ENCODE measurements at places on chromosomes 3 and 15.

- no peak for DNase-seq
Measured at GRCh38 chr15:90141646-90142045, 39.4 kb upstream of the IDH2 start.

- DNase-seq: no peak
Measured at GRCh38 chr3:110165753-110166152, 828.4 kb upstream of the DPPA4 start.

DNA sequence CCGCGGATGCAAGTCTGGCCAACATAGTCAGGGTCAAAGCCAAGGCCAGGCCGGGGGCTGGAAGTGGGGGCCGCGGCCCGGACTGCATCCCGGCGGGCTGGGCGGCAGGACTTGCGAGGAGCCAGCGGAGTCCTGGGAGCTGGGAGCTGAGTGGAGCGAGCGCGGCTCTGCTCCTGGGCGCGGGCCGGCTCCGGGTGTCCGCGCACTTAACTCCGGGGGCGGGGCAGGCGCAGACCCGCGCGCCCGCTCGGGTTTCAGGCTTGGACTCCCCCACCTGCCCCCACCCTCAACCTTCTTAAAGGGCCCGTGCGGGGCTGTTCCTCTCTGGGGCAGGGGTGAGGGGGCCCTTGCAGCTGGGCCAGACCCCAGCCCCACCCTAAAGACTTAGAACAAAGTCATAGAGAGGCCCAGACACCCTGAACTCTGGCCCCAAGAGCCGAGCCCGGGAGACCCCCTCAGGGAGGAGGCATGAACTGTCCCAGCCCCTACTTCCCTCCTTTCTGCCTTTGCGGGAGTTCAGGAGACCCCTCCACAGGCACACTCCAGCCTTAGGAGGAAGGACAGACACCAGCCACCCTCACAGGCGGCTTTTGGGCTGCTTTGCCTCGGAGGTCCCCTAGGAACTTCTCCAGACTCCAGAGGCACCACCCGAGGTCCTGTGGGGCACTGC lies at the start of gene CSPG4:
TSS of gene CSPG4 (minus strand) at position 181 of the 670 bp plus-strand sequence. CDS start at position 88, 93 bp downstream.
- DNase-seq: no peak

- DNase-seq: no peak
Measured at GRCh38 chr15:53982876-53983275, 4.6 kb downstream of the UNC13C start.

DNA sequence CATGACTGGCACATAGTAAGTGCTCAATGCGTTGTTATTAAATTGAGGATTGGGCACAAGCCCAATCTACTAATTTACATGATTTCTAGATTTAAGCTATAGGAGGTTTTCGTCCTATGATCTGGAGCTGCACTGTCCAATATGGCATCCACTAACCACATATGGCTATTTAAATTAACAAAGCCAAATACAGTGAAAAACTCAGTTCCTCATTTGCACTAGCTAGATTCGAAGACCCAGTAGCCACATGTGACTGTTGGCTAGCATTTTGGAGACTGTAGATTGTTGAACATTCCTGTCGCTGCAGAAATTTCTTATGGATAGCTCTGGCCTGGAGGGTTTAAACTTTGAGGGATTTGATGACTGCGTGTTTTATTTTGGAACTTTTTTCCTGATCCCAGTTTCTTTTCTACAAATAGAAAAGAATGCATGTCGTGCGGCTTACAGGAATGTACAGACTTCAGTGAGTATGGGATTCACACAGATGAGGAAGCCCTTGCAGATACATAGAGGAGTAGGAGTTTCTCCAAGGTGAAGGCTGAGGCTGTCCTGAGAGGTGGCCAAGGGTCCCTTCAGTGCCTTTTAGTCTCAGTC lies 82.8 kb downstream of the SLCO3A1 start:
- DNase-seq: no peak

DNA sequence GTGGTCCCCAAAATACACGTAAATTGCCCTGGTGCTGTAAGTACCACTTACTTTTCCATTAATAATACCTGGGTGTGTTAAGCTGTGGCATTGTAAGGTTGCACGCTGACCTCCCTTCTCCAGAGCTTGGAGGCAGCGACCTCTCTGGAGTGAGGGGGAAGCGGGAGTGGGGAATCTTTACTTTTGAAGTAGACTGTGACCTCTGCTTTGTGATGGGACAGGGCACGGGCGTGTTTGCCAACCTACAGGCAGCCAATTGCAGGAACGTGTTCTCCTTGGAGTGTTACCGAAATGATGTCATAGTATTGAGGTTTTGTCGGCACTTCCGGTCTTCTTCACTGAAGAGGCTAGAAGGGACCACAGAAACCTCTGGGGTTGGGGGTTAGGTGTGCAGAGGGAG lies 227.3 kb upstream of the C2CD4B start:
- DNase-seq: no peak

DNA sequence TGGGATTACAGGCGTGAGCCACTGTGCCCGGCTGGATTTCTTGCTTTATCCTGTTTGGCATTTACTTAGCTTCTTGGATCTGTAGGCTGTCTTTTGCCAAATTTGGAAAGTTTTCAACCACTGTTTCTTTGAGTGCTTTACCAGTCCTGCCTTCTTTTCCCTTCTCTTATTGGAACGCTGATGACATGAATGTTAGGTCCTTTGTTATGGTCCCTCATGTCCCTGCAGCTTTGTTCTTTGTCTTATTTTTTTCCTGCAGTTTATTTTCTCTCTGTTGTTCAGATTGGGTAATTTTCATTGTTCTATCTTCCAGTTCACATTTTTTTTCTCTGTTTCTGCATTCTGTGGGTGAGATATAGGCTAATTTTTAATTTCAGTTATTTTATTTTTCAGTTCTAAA lies 25.0 kb downstream of the SH3GL3 start:
- no peak for DNase-seq

DNA sequence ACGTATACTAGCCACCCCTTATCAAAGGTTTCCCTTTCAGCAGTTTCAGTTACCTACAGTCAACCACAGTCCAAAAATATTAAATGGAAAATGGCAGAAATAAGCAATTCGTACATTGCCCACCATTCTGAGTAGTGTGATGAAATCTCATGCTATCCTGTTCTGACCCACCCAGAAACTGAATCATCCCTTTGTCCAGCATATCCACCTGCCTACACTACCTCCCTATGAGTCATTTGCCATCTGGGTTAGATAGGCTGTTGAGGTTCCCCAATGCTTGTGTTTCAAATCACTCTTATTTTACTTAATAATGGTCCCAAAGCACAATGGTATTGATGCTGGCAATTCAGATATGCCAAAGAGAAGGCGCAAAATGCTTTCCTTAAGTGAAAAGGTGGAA lies 15.3 kb upstream of the PHC3 start:
- DNase-seq: no peak
